ENCODE measurements at places on chromosomes 11 and 22.

DNA sequence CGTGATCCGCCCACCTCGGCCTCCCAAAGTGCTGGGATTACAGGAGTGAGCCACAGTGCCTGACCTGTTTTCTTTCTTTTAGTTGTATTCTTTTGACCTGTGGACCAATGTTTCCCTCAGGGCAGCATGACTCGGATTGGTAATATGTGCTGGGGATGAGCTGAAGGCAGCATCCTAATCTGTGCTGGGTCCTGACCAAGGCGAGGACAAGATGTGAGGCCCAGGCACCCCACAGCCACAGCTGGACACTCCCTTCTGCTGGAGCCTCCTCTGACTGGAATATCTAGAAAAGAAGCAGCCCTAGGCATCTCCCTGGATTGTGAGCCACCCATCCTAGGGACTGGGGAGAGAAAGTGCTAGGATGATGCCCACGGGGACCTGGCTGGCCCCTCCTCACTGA is 105.4 kb downstream of the PDE2A start:
- DNase-seq = no peak

DNA sequence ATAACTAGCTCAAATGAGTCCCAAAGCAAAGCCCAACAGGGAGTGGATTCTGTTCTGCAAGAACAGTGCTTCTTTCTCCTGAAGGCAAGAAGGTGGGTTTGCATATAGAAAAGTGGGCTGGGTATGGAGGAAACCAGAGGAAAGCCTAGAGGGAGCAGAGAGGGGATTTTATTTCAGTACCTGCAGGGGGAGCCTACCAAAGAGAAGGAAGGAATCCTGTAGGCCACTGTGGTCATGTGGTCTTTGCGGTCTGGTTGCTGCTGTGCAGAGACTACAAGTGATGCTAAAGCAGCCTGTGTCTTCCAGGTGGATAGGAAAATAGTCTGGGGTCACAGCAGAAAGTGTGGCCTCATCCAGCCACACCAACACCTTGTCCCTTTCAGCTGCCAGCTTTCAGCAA is 33.2 kb upstream of the ZBTB16 start:
- peak; percentile 37 for DNase-seq

- DNase-seq = no peak
Observed at GRCh38 chr22:17955590-17956379, 68.6 kb downstream of the MICAL3 start.

DNA sequence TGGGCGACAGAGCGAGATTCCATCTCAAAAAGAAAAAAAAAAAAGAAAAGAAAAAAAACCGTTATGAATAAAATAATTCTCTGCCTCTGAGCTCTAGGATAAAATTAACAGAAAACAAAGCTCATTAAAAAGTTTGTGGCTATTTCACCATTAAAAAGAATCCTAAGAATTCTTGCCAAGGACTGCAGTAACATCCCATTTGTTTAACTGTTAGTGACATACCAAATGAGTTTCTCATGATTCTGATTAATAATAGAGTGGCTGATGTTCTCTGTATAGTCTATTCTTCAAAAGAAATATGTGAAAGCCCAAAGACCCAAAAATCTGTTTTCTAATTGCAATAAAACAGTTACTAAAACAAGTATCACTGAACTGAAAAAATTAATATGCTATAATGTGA is 19.7 kb downstream of the CLNS1A start:
- no peak for DNase-seq
